ENCODE measurements at places on chromosomes 11 and 22.
A peak's percentile ranks its signal among the peaks of the same experiment; 100 is the strongest.

GRCh38 chr11:70066628-70067027, 11.5 kb upstream of the ANO1 start:
- peak; percentile 85 for DNase-seq

GRCh38 chr11:58998480-58999290, 59.4 kb downstream of the GLYATL1 start:
- no peak for DNase-seq

DNA sequence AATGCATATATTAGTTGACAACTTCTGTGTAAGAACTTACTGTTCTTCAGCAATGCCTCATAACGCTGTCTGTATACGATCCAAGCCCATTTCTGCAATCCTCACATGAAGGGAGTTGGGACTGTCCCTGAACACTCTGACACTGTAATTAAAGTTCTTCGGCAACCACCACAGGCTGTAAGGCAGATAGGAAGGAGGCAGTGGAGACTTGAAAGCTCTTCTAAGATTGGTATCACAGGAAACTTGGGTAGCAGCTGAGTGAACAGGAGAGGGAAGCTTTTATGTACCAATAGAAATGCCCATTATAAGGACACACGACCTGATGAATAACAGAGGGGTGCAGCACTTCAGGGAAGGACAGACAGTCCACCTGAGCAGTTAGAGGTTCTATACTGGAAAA, 12.0 kb upstream of the GAB2 start:
- DNase-seq, result no peak

- DNase-seq, result no peak
Observed at GRCh38 chr11:67158221-67158620, 39.2 kb downstream of the KDM2A start.

GRCh38 chr11:623999-624704, 603 bp downstream of the CDHR5 start:
- DNase-seq, result no peak

GRCh38 chr22:37430941-37431340, 3.7 kb upstream of the ELFN2 start:
- DNase-seq, result no peak

DNA sequence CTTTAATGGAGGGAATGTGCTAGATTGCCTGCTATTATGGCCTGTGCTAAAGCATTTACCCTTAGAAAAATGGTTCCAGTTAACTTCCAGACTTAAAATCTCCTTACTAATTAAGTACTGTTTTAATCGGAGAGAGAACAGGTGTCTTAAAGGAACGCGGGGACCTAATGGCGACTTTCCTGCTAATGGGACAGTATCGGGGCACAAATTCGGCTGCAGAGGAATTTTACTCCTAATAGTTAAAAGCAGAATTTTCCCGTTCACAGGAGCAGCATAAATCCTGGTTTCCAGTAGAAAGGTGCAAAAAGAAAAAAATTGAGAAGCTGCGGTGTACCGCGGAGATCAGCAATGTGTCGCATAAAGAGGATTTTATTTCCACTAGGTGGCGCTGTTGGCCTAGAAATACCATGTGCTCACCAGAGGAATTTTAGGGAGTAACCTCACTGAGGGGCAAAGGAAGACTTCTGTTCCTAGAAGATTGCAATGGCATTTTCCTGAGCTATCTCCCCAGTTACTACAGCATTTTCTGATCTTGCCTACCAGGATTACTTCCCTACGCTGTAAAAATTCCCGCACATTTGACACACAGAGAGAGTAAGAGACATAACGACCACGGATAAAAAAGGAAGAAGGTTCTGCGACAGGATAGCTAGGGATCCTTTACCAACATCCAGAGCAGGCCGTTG, 44.5 kb downstream of the ZNF280B start:
- DNase-seq, result no peak

- DNase-seq, result no peak
Observed at GRCh38 chr22:24189249-24190158, 8.2 kb downstream of the SUSD2 start.

- no peak for DNase-seq
Observed at GRCh38 chr11:70471254-70471653, 72.9 kb downstream of the CTTN start.

DNA sequence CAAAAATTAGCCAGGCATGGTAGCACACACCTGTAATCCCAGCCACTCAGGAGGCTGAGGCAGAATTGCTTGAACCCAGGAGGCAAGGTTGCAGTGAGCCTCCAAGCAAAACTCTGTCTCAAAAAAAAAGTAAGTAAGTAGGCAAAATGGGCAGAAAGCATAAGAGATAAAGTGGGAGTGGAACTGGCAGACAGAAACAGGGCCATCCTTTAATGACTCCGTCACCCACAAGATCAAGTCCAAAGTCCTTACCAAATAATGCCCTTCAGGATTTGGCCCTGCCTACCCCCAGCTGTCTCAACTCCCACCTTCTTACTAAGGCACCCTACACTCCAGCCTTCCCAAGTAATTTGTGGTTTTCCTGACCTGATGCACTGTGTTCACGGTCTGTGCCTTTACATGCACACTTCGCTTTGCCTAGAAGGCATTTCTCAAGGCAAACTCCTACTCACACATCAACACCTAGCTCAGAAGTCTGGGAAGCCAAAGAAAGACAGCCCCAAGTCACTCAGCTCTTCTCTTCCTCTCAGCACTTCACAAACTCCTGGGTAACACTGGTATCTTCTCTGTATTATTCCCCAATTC, 6.1 kb downstream of the MAPK1 start:
- no peak for DNase-seq

GRCh38 chr11:119149018-119149785, at the start of gene ABCG4:
TSS of gene ABCG4 (plus strand) at chr11:119149052. CDS start at chr11:119149966, 914 bp downstream.
- DNase-seq, result no peak

GRCh38 chr11:111797145-111797581, 31.0 kb upstream of the PPP2R1B start:
- no peak for DNase-seq

GRCh38 chr22:27629908-27630673, 171.5 kb downstream of the MN1 start:
- no peak for DNase-seq

- no peak for DNase-seq
Observed at GRCh38 chr11:124863826-124864165, 1.4 kb upstream of the ROBO3 start.

DNA sequence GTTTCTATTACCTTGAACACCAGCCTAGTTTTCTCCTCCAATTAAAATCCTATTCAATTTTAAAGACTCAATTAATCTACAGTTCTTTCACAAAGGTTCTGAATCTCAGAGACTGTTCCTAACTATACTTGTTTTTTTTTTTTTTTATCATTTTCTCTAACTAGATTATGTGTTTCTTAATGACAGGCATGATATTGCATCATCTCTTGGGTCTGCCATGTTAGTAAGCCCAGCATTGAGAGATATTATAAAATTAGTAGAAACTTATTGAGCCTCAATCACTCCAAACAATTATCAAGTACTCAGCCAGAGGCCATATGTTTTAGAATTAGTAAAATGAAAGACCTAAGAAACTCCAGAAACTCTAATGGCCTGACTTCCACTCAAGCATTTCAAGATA, 28.1 kb upstream of the SLC5A12 start:
- no peak for DNase-seq

DNA sequence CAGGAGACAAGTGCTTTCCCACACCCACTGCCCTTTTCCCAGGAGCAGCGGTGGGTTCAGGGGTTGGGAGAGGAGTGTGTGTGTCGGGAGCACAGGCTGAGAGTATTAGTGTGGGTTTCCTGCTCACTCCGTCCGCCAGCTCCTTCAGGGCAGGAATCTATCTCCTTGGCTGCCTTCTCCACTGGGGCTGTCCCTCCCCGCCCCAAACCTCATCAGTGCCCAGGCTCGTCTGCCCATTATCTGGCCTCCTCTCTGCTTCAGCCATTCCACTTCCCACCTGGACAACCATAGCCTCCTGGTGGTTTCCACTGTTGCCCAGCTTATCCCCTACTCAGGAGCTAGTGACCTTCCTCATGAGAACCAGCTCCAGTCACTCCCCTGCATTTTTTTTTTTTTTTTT, 19.9 kb downstream of the ASPHD2 start:
- no peak for DNase-seq

- no peak for DNase-seq
Observed at GRCh38 chr11:117197006-117197405, 2.2 kb upstream of the TAGLN start.

GRCh38 chr11:85165819-85166218, 461.3 kb downstream of the DLG2 start:
- DNase-seq, result no peak

- DNase-seq, result no peak
Observed at GRCh38 chr22:25101986-25102385, 97.7 kb upstream of the CRYBB3 start.

DNA sequence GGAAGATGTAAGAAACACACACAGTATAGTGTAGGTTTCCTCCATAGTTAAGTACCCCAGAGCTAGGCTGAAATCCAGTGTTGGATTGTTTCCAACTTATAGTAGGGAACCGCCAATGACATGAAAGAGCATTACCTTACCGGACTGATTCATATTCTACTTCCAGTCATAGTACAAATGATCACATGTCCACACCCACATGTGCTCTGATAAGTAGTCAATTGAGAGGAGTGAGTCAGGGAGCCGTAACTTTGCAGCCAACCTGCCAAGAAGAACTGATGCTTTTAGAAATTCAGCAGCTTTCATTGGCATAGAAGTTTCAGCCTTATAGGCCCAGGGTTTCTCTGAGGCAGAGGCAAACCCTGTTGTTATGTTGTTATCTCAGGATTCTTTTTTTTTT, 240.6 kb downstream of the ETS1 start:
- DNase-seq, result no peak

DNA sequence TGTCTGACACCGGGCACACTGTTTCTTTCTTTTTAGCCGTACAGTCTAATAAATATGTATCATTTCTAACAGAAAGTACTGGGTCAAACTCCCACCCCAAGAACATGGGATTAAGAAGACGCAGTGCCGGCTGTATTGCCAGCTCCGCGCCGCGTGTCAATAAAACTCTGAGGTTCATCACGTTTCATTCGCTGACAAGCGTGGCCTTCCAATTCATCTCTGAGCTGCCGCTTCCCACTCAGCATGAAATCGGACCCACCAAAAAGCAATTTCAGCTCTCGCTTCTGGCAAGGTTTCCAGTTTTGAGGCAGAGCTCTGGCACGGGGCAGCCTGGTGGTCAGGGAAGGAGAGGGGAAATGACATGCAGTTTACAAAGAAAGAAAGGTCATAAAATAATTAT, 819.8 kb downstream of the OPCML start:
- DNase-seq, result no peak

All from vagina (tissue), 2 donors.